Mammary epithelial cell (primary cell): ENCODE measurements at places on chromosomes 2 and 18.
A peak's percentile ranks its signal among the peaks of the same experiment; 100 is the strongest.

DNA sequence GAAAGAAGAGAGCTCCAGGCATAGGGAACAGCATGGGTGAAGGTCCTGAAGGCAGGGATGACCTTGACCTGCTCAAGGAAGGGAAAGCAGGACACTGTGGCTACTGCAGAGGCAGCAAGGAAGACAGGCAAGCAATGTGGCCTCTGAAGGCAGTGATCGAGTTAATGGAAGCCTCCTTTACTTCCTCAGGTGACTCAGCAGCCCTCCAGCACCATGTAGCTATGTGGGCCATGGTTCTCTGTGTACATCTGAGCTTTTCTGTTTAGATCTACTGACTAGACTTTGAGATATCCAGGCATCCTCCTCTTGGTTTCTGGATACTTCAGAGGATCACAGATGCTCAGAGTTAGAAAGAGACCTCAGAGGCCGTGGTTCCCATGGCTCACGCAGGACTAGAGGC lies 107.3 kb upstream of the PID1 start:
- DNase-seq: no peak

GRCh38 chr2:240564561-240565332 lies 3.5 kb upstream of the RNPEPL1 start:
- DNase-seq: no peak

DNA sequence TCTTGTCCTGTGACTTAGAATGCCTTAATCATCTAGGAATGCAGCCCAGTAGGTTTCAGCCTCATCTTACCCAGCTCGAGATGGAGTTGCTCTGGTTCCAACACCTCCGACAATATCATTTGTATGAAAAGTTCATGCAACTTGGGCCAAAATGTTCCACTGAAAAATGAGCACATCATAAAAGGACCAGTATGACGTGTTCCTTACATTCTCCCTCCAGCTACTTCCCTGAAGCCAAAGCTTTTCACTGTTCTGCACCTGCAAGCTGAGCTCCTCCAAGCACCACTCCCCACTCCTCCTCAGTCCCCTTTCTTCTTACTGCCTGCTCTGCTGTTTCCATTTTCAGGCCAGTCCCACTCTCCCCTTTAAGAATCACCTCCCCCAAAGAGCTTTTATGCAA lies 23.1 kb downstream of the TMEM182 start:
- no peak for DNase-seq

GRCh38 chr18:22174341-22175145 lies 5.2 kb downstream of the GATA6 start:
- DNase-seq: no peak

DNA sequence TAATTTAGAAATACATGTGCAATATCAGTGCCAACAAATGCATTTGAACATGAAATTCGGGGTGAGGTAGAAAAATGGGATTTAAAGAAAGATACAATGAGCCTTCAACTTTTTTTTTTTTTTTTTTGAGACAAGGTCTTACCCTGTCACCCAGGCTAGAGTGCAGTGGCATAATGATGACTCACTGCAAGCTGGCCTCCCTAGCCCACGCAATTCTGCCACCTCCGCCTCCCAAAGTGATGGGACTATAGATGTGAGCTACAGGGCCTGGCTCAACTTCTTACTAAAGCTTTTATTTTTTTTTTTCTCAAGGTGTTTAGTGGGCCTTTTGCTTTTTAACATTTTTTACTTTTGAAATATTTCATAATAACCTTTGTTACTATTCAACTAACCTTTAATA lies 365.6 kb downstream of the LRRTM4 start:
- DNase-seq: no peak

DNA sequence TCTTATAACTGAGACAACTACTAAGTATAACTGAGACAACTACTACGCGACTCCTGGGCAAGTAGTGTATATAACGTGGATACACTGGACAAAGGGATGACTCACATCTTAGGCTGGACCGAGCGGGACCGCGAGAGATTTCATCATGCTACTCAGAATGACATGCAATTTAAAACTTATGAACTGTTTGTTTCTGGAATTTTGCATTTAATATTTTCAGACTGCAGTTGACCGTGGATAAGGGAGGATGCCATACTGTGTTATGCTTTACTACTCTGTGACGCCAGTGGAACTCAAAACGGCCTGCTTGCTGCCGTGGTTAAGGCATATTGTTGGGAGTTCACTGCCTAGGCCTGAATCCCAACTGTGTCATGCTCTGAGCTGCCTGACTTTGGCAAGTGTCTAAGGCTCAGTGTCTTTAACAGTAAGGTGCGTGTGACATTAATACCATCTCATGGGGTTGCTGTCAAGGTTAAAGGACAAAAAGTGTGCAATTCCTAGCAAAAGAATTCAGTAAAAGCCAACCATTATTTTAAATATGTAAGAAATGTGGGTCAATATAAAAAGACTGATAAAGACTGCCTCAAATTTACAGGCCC lies 64.6 kb downstream of the BMP10 start:
- DNase-seq: peak; percentile 81

DNA sequence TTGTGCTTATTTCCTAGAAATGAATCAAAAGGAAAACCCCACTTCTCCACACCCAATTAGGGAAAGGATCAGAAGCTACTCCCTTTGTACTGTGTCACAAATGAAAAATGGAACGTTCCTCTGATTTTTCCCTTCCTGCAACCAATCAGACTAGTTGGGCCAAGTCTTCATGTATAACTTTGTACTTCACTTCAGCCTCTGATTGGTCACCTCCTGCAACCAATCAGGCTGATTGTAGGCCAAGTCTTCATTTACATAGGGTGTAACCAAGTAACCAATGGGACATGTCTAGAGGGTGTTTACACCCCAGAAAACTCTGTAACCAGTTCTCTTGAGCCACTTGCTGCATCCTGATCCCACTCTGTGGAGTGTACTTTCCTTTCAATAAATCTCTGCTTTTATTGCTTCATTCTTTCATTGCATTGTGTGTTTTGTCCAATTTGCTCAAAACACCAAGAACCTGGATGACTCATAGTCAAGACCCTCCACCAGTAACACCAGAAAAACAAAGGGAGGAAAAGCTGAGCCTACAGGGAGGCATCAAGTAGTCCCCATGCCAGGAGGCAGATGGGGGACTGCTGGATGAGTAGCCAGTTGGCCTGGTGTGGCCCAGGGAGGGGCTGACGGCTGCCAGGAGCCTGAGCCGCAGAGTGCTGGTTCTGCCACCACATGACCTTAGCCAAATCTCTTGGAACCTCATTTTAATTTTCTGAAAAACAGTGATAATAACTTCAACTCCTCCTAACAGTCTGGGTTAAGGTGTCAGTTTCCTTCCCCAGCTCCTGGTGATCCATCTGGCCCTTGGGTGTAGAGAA lies 46.1 kb downstream of the SOWAHC start:
- DNase-seq: no peak

GRCh38 chr2:195337597-195337996 lies 319.4 kb upstream of the SLC39A10 start:
- no peak for DNase-seq

GRCh38 chr2:157194097-157194688 lies 63.3 kb upstream of the GALNT5 start:
- DNase-seq: peak; percentile 49

DNA sequence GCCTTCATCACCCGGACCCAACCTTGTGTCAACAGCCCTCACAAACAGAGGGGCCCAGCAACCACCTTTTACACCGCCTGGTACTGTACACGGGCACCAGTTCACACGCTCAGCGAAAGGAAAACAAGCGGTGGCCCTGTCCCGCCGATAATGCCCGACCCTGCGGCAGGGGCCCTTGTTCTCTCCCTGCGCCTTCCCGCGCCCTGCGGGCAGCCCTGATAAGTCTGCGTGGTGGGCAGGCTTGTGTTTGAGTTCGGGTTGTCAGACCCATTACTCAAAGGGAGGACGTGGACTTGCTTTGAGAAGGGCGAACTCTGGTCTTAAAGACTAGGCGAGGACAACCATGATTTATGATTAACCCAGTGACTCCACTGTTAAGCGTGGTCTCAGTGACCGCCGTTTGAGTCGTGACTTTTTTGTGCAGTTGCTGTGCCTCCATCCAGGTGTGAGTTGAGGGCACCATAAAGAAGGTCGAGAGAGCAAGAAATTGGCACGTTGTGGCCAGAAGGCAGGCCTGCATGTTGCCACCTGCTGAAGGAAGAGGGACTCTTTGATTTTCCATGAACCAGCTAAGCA lies 167.4 kb upstream of the GATA6 start:
- no peak for DNase-seq

DNA sequence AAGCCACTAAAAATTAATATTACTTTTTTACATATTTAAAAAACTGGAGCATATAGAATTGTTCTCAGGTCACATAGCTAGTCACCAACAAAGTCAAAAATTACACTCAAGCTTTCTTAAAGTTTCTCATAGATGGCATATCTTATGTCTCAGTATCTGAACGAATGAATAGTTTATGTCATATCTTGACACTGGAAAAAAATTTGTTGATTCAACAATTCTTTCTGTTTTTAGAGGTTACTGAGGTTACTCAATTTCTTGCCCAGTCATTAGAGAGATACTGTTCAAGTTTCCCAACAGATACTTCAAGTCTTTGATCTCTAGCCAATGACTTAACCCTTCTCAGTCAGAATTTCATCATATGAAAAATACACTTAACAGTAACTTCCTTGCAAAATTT lies 113.1 kb upstream of the XIRP2 start:
- DNase-seq: no peak

GRCh38 chr18:33612632-33613031 lies 34.6 kb downstream of the ASXL3 start:
- DNase-seq: no peak
